ENCODE measurements at places on chromosomes 2 and 18. TPM values are rescaled to one million over a fixed set of nuclear protein-coding genes. Genes with fewer than 3 reads are reported as not detected.

DNA sequence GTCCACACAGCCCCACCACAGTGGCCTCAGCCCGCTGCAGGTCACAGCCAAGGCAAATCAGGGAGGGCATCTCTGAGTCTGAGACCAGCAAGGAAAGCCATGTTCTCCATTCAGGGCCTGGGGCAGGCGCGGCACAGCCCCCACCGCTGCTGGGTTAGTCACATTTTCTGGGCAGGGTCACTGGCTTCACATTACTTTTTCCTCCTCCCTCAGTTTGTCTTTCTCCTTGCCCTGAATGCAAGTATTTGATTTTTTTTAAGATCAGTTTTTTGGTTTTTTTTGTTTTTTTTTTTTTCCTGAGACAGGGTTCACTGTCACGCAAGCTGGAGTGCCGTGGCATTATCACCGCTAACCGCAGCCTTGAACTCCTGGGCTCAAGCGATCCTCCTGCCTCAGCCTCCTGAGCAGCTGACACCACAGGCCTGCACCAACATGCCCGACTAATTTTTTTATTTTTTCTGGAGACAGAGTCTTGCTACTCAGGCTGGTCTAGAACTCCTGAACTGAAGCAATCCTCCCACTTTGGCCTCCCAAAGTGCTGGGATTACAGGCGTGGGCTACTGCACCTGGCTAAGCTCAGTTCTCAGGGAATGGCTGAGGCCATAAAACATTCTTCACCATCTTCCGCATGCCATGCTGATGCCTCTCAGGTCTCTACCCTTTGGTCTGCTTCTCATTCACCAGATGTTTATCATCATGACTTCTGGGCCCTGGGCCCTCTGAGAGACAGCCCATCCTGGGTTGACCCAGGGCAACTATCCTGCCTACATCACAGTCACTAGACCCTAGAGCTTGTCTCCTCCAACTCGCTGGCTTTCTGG, 628 bp upstream of the CAPG start:
- no peak for DNase-seq

DNA sequence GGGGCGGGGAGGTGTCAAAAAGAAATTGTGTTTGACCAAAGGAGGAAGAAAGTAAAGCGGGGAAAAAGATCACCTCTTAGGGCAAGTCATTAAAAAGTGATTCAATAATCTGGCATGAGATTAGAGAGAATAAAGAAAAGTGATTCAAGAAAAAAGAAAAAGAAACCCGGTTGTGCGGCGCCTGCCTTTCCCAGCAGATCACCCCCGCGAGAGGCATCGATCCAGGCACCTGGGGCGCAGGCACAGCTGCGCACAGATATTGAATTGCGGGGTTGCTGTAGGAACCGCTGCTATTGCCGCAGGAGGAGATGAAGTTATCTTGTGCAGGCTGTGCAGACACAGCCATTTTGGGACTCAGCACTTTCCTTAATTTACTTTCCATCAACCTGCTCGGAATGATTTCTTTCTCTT, 71.2 kb downstream of the PLB1 start:
- peak; percentile 17 for DNase-seq

- peak; percentile 92 for DNase-seq
These were observed 2.7 kb upstream of the RNPEPL1 start for GRCh38 chr2:240565333-240566202.

DNA sequence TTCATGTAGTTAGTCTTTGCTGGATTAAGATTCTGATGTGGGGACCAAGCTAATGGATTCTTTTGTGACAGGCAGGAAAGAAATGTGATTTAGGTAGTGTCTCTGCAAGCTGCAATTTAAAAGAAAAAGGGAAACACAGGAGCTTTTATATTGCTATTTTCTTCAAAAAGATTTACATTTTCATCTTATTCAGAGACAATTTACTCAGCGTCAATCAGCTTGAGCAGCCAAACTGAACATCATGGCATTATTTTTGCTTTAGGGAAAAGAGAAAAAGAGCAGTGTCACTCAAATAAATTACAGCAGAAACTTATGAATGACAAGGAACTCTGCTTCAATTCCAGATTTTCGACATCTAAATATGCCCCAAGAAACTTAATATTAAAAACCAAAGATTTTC, 67.4 kb downstream of the PLA2R1 start:
- no peak for DNase-seq

- DNase-seq: no peak
These were observed 134.1 kb upstream of the SIX3 start for GRCh38 chr2:44807201-44808025.

- no peak for DNase-seq
These were observed 129.5 kb downstream of the B3GNT2 start for GRCh38 chr2:62325398-62325797.

DNA sequence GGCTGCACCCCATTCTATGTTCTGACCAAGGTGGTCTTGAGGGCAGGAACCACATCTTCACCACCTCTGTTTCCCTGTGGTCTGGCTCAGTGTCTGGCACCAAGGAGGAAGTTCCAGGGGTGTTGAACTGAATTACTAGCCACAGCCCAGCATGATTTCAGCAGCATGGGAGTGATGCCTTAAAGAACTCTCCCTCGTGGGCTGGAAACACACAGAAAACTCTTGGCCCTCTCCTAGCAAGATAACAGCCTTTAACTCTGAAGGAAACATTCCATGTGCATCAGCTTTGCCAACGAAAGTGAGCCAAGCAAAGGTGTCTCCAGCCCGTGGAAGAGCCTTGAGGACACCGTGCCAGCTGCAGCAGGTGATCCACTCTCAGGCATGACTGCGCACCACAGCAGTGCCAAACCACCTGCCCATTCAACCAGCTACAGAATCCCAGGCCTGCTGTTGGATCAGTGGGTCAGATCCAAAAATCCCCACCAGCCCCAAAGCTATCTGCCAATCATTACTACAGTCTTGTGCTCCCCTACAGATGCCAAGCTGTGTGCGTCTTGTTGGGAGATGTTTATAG, 124.8 kb downstream of the TTC32 start:
- no peak for DNase-seq

- DNase-seq: peak; percentile 49
These were observed 1.1 kb downstream of the ITGAV start for GRCh38 chr2:186590759-186591505.

DNA sequence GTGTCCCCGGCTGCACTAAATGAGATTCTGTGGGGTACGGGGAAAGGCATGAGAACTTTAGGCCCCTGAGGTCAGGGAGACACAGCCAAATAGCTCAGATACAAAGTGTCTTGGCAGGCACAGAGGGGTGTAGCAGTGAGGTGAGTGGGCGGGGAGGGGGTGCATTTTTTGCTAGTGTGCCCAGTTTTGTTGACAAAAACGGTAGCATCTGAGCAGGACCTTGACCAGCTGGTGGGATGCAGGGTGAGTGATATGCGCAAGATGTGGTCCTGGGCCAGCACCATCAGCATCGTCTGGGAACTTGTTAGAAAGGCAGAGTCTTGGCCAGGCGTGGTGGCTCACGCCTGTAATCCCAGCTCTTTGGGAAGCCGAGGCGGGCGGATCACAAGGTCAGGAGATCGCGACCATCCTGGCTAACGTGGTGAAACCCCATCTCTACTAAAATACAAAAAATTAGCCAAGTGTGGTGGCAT, 127.3 kb upstream of the LGALSL start:
- no peak for DNase-seq

- no peak for DNase-seq
These were observed 62.5 kb downstream of the GPR39 start for GRCh38 chr2:132479155-132479554.

DNA sequence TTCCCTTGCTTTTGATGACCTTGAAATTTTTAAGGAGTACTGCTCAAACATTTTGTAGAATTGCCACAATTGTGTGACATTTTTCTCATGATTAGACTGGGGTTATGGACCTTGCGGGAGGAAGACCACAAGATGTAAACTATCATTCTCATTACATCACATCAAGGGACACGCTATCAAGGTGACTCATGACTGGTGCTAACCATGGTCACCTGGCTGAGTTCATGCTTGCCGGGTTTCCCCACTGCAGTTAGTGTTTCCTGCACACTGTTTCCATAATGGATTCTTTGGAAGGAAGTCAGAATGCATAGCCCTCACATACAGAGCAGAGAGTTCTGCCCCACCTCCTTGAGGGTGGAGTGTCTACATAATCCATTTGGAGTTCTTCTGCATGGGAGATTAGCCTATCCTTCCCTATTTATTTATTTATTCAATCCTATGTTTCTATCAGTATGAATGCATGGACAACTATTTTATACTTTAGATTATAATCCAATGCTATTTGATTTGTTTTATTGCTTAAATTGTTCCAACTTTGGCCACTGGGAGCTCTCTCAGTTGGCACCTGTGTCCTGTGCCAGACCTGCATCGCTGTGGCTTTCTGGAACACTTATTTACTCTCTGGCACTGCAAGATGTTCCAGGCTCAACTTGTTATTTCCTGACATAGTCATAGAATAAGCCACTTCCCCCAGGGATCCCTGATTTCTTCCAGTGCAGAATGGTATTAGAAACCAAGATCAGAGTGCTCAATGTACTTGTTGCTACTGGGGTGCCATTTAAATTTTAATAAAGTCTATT, 6.0 kb downstream of the MC2R start:
- no peak for DNase-seq

ZNF514 gene
- 12.8 TPM for polyA plus RNA-seq

CLEC4F gene
- not detected for polyA plus RNA-seq

POMC gene
- not detected for polyA plus RNA-seq

All from A549 (cell line).